ENCODE measurements at places on chromosomes 6 and 20. TPM values are rescaled to one million over a fixed set of nuclear protein-coding genes. Genes with fewer than 3 reads are reported as not detected.

The TRDN gene
- total RNA-seq, result not detected

The ATG5 gene
- 27.5 TPM for total RNA-seq

The PACRG gene
- not detected for total RNA-seq

The STMND1 gene
- total RNA-seq, result not detected

The KAT14 gene
- total RNA-seq, result 15.8 TPM

The TRIM15 gene
- total RNA-seq, result not detected

The DOP1A gene
- 16.5 TPM for total RNA-seq

The CST1 gene
- total RNA-seq, result not detected

The KIAA1755 gene
- total RNA-seq, result not detected

The ENPP1 gene
- total RNA-seq, result not detected

The DEFB118 gene
- total RNA-seq, result not detected

The CCHCR1 gene
- total RNA-seq, result 34.4 TPM

The HLA-F gene
- total RNA-seq, result 332 TPM

The POM121L2 gene
- total RNA-seq, result not detected

The OR2B6 gene
- 0.23 TPM for total RNA-seq

The DTD1 gene
- 19.3 TPM for total RNA-seq

The NOX3 gene
- total RNA-seq, result not detected

The C20orf141 gene
- total RNA-seq, result not detected

The TDP2 gene
- 37.7 TPM for total RNA-seq

The ELMO2 gene
- 72.5 TPM for total RNA-seq
